HTR-8/SVneo (cell line): ENCODE measurements at places on chromosomes 12 and 14.

GRCh38 chr14:49622022-49622607 lies 1.5 kb downstream of the MGAT2 start:
- DNase-seq: no peak

GRCh38 chr12:51883998-51884675 lies 3.8 kb upstream of the ANKRD33 start:
- DNase-seq: no peak

DNA sequence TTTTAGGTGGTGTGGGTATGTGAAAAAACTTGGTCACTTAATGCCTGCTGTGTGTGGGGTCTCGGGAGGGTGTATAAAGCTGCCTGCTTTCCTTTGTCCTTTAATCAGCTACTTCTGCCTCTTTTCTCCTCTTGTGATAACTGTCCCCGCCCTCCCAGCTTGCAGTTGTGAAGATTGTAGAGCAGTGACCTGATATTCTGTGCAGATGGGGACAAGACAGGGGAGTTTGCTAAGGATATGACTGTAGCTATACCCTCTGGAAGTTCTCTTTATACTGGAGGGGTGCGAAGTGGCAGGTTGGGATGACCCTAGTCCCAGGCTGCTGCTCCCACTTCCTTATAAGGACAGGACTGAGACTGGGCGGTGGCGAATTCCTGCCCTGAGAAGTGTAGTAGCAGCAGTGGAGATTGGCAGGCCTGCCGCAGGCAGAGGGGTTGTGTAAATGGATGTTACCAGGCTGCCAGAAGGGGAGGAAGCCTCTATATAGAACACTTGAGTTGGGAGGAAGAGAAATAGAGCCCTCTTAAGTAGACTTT lies 835 bp downstream of the MYL6 start:
- DNase-seq: peak; percentile 45

DNA sequence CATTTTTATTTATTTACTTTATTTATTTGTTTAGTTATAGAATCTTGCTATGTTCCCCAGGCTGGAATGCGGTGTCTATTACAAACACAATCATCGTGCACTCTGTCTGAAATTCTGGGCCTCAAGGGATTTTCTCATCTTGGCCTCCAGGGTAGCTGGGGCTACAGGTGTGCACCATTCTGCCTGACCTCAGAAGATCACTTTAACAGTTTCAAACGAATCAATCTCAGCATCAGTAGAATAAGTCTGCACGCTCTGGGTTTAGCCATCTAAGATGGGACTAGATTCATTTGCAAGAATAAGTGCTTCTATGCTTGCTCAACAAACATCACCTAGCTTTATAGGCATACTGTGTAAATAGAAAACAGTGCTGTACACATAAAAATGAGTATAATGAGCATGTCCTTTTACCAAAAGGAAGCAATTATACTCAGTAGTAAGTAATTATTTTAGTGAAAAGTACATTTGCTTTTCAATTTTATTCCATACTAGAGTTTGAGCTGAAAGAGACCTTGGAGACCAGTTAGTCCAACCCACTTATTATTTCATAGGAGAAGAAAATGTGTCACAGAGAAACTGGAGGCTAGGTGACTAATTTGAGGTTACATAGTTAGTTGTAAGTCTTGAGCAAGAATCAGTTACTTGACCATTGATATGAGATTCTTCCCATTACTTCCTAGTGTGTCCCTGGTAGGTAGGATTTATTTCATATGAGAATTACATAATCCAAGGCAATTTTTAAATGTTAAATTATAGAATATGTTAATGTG lies 456.5 kb upstream of the LMO3 start:
- no peak for DNase-seq

DNA sequence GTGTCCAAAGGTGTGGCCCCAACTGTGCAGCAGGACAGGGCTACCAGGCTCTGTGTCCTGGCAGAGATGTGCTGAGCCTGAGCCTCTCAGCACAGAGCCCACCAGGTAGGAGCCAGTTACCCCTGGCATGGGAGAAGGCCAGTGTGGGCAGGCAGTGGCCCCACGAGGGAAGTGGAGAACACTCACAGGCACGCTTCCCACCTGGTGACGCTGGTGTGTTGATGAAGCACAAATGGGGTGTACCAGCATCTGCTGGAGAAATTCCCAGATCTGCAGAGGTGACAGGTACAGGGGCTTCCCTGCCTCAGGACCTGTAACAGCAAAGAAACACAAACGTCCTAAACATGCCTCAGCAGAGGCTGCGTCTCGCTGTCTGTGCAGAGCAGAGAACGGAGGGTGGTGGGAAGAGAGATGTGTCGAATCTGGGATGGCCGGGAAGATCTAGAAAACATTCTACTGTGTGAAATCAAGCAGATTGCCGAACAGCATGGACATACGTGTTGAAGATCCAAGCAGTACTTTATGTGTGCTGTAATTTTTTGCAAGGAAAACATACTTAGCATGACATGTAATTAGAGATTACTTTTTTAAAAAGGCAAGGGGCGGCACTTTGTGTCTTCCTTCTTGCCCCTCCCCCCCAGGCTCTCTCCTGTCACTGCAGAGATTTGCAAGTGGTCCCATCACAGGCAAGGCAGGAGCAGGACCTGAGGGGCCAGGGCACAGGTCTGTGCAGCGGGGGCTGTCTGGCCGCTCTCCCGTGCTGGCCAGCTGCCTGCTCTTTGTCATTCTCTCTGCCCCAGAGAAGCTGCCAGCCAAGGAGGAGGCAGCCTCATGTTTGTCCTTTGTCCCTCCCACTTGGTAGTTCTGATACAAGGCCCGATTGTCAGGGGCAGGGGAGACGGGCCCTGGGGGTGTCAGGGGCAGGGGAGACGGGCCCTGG lies 17.3 kb downstream of the HIP1R start:
- DNase-seq: no peak

DNA sequence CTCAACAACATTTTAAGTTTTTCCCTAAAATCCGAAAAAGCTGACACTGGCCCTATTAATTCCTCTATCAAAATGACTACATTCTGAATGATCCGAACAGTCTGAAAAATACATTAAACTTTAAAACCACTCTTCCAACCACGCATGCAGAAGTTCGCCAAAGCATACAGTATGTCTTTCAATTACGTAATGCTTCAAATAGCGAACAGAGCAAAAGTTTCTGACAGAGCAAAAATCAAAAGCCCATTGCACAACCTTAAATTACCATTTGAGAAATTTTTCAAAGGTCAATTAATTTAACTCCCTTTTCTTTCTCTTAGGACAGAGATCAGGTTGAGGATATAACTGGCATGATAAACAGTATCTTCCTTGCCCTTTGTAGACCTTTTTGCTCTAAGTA lies 33.2 kb downstream of the LRIG3 start:
- DNase-seq: no peak

DNA sequence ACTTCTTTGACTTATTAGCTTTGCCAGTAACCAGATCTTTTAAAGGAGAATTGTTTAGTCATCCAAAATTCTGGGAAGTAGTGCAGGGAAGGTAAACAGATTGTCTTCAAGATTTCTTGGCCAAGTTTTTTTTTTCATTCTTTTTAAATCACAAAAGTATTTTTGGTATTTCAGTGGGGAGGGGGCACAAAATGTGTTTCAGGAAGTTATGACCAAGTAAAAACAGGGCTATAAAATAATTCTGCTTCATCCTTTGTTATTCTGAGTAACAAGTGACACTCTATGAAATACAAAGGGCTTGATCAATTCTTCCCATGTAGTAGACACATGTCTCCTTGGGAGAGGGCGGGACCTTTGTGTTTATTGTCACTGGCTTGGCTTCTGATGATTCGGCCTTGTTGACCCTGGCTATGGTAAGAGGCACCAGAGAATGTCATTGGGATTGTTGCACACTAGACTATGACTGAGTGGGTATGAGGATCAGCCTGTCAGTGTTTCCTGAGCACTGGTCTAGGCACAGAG lies 55.4 kb downstream of the SUSD6 start:
- no peak for DNase-seq

DNA sequence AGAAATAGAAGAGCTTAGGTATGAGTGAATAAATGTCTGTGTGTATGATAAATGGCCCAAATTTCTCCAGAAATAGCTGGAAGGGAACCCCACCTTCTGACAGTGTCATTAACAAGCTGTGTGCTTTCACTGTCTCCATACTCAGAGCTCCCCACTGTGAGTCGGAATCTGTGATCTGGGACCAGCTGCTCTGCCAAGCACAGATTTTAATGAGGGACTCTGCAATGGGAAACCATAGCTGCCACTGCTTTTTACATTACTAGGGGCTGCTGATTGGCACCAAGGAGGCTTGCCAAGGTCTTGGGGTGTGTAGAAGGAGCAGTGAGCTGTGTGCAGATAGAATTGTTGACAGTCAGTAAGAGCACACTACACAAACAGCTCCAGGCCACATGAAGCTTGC lies 244.2 kb upstream of the CCDC196 start:
- DNase-seq: no peak

- DNase-seq: no peak
Observed at GRCh38 chr12:20006871-20007730, 361.2 kb upstream of the PDE3A start.

GRCh38 chr12:53227836-53228235 lies 4.2 kb downstream of the RARG start:
- no peak for DNase-seq

GRCh38 chr14:98008381-98009113 lies 1211.4 kb downstream of the VRK1 start:
- DNase-seq: no peak

- no peak for DNase-seq
Observed at GRCh38 chr12:124678421-124678893, 111.0 kb upstream of the NCOR2 start.

DNA sequence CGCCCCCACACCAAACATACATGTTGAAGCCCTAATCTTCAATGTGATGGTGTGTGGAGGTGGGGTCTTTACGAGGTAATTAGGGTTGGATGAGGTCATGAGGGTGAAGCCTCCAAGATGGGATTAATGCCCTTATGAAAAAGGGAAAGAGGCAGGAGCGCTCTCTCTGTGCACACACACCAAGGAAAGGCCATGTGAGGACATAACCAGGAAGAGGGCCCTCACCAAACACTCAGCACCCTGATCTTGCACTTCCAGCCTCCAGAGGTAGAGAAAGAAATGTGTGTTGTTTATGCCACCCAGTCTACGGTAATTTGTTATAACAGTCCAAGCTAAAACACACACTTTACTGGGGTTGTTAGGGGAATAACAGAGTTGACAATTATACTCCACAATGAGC lies 14.6 kb upstream of the PITPNM2 start:
- no peak for DNase-seq

DNA sequence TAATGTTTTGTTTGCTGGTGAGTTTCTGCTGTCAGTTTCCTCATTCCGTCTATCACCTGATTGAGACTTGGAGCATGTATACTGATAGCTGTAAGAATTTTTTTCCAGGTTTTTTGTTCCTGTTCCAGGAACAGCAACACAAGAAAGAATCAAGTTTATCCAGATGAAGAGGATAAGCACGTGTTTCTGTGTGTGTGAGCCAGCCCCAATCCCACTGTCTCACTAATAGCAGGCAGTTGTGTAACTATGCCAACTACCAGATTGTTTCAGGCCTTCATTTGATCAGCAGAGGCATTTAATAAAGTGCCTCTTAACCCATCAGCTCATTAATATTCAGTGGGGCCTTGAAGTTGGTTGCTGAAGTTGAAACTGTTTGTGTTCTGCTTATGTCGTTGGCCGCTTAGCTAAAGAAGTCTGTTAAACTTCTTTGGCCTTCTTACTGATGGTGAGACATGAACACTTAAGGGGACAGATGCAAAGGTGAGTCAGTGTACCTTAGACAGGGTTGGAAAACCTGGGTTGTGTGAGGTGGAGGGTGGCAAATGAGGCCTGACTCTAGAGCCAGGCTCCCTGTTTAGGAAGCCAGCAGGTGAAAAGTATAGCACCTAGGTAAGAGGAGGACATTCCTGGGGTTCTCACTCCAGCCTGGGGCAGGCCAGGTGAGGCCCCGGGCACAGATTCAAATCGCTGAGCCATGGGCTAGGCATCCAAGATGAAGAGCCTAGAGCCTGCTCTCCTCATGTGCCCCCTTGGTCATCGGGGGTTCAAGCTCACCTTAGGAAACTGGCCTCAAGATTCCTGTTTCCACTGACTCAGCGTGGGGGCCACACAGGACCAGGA lies 3.7 kb downstream of the ANKRD13A start:
- DNase-seq: no peak

DNA sequence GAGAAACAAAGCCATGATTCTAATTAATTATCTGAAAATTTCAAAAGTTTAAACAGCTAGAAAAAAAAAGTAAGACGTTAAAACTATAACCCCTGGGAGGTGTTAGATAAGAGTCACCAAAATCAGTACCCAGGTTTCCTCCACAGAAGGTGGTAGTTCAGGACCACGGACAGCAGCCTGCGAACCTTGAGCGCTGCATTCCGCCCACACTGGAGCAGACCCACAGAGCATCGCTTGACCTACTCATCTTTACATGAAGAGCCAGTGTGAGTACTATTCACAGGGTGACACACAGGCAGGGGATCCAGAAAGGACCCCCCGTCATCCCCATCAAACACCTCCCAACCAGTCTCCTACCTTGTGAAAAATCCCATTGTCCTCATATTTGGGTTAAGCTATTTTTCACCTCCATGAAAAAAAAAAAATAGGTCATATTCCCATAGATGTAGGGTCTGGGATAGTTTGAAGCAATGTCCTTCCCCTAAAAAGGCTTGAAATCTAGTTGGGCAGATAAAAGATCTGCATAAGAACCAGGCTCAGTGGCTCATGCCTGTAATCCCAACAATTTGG lies 8.8 kb upstream of the CHGA start:
- no peak for DNase-seq

GRCh38 chr14:95815226-95815690 lies 61.4 kb upstream of the TUNAR start:
- DNase-seq: no peak

- no peak for DNase-seq
Observed at GRCh38 chr14:70011098-70011497, 131.9 kb downstream of the SMOC1 start.

- DNase-seq: no peak
Observed at GRCh38 chr14:21987937-21988336, 314.3 kb upstream of the OR4E1 start.

DNA sequence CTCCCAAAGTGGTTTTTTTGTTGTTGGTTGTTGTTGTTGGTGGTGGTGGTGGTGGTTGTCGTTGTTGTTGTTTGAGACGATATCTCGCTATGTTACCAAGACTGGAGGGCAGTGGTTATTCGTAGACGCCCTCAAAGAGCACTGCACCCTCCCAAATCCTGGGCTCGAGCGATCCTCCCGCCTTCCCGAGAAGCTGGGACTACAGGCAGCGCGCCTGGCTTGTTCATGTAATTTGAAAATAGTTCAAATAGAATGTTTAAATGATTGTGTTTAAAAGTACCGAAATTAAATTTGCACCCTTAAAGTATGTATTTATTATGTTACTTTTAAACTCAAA lies 439 bp upstream of the ANAPC5 start:
- no peak for DNase-seq
